ENCODE measurements at places on chromosomes 4 and X. TPM values are rescaled to one million over a fixed set of nuclear protein-coding genes. Genes with fewer than 3 reads are reported as not detected.
A peak's percentile ranks its signal among the peaks of the same experiment; 100 is the strongest.

DNA sequence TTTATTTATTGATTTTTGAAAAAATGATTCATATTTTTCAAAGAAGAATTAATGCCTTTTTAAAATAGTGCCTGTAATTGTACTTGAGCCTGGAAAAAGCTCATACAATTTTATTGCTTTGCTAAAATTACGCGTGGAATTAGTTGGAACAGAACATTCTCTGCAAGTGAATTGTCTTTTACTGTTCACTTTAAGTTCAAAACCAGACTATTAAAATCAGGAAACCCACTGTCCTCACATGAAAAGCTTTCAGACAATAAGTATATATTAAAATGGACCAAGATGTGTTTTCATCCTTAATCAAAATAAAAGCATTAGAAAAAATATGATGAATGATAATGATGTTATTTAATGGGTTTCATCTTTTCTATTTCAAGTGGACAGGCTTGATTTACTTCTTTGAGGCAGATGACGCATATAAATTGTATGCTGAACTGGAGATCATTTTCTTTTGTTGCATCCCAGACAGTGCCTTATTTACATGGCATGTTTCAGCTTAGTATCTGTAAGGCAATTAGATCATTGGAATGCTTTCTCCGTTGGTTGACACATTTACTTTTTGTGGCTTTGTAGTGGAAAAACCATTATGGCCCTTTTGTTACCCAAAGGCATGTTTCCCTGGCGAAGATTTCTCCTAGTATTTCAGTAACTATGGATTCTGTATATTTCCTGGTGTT is 299.0 kb upstream of the MAGEC2 start:
- DNase-seq = no peak
- no peaks in the 10 kb centered on the region for H3K4me1 ChIP-seq
- H3K4me3 ChIP-seq = no peak overlapping the region
- H3K36me3 ChIP-seq = no peaks in the 10 kb centered on the region
- no peaks in the 10 kb centered on the region for H3K27me3 ChIP-seq
- H3K27ac ChIP-seq = no peak overlapping the region

Gene PPARGC1A
- not detected for total RNA-seq

GRCh38 chr4:89438102-89438831 is 130.7 kb upstream of the GPRIN3 start:
- no peak overlapping the region for H3K27ac ChIP-seq
- peak overlapping the region; percentile 11 for H3K4me3 ChIP-seq
- peaks cover under 1% of the 10 kb centered on the region for H3K27me3 ChIP-seq
- H3K4me1 ChIP-seq = peaks cover 8% of the 10 kb centered on the region

Gene SNCA
- total RNA-seq = 2.3 TPM

DNA sequence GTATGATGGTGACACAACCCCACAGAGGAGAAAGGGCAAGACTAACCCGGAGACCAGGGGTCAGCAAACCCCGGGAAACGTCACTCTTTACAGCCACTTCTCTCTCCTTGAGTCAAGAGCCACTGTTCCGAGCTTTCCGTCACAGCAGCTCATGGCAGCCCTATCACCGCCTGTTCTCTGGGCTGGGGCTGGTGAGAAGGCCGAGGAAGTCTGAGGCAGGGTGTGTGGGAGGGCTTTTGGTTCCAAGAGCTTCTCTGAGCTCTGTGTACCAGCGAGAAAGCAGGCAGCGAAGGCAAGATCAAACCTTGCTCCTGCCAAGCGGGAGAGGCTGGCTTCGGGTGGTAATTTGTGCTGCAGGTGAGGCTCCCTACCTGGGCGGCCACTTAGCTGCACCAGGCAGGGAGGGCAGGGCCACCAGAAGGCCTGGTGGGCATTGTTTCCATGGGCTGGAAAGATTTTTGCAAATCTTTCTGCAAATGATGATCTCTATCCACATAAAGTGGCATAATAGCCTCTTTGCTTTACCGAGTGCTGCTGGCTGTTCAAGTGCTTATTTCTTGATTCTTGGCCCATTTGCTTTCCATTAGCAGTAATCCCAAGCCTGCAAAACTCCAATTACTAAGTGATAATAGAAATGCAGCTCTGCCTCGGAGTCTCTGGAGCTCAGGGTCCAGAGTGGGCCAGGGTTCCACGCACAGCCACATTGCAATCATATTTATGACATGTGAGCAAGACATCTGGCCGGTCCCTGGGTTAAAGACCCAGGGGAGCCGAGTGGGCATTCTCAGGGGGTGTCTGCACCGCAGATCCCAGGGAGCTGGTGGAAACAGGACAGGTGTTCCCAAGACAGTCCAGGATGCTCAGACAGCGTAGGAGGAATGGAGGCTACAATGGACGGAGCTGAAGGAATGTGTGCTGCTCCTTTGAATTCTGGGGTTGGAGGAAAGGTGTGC is 41.5 kb downstream of the DCTD start:
- H3K27me3 ChIP-seq = no peaks in the 10 kb centered on the region
- H3K4me3 ChIP-seq = no peak overlapping the region
- H3K36me3 ChIP-seq = no peaks in the 10 kb centered on the region
- no peaks in the 10 kb centered on the region for H3K4me1 ChIP-seq
- no peak overlapping the region for H3K27ac ChIP-seq
- DNase-seq = no peak

- DNase-seq = no peak
- H3K36me3 ChIP-seq = no peaks in the 10 kb centered on the region
- H3K27ac ChIP-seq = no peak overlapping the region
Measured at GRCh38 chr4:181121733-181122132, 1121.5 kb upstream of the TENM3 start.

- H3K27ac ChIP-seq = no peak overlapping the region
- H3K36me3 ChIP-seq = peaks cover 4% of the 10 kb centered on the region
- no peak overlapping the region for H3K4me3 ChIP-seq
- no peak for DNase-seq
- no peaks in the 10 kb centered on the region for H3K4me1 ChIP-seq
Measured at GRCh38 chr4:159305129-159305528, 202.2 kb downstream of the RAPGEF2 start.

Gene PAGE2B
- not detected for total RNA-seq

GRCh38 chr4:116636917-116637316 is 448.5 kb downstream of the TRAM1L1 start:
- H3K4me3 ChIP-seq = no peak overlapping the region
- H3K27me3 ChIP-seq = no peaks in the 10 kb centered on the region
- no peak for DNase-seq
- H3K4me1 ChIP-seq = no peaks in the 10 kb centered on the region
- H3K36me3 ChIP-seq = no peaks in the 10 kb centered on the region

Gene F11
- total RNA-seq = not detected

Gene STARD8
- 0.57 TPM for total RNA-seq

Gene STPG2
- 0.39 TPM for total RNA-seq

GRCh38 chr4:53497487-53498244 is 93.6 kb downstream of the LNX1 start:
- no peak overlapping the region for H3K4me3 ChIP-seq
- DNase-seq = no peak
- H3K4me1 ChIP-seq = no peaks in the 10 kb centered on the region
- H3K27ac ChIP-seq = no peak overlapping the region

Gene ZFP92
- total RNA-seq = 0.22 TPM

GRCh38 chr4:3410401-3411135 is 31.2 kb upstream of the HGFAC start:
- no peaks in the 10 kb centered on the region for H3K27me3 ChIP-seq
- no peak for DNase-seq
- H3K4me3 ChIP-seq = no peak overlapping the region
- no peaks in the 10 kb centered on the region for H3K4me1 ChIP-seq
- H3K36me3 ChIP-seq = no peaks in the 10 kb centered on the region

Gene ATP1B4
- total RNA-seq = not detected

DNA sequence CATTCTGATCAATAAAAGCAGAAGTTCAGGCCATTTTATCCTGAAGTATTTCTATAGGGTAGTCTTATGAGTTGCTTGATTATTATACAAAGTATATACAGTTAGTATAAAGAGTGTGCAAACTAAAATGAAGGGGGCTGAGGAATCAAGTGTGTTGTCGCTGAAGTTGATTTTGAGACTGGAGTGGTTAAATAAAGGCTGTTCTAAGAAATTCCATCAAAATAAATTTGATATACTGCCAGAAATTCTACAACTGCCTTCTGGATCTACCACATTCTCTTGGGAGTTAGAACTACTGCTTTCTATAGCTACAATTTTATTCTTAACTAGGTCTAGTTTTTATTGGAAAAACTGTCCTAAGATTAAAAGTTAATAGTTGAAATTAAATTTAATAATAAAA is 12.4 kb downstream of the EDNRA start:
- no peak overlapping the region for H3K27ac ChIP-seq
- no peak for DNase-seq
- no peaks in the 10 kb centered on the region for H3K36me3 ChIP-seq
- no peaks in the 10 kb centered on the region for H3K27me3 ChIP-seq
- H3K4me3 ChIP-seq = no peak overlapping the region
- H3K4me1 ChIP-seq = no peaks in the 10 kb centered on the region

- no peaks in the 10 kb centered on the region for H3K27me3 ChIP-seq
- DNase-seq = no peak
- no peaks in the 10 kb centered on the region for H3K4me1 ChIP-seq
- H3K27ac ChIP-seq = no peak overlapping the region
Measured at GRCh38 chr4:147714575-147715401, 17.1 kb upstream of the ARHGAP10 start.

GRCh38 chrX:150038986-150039599 is 100.8 kb upstream of the EOLA2 start:
- no peaks in the 10 kb centered on the region for H3K36me3 ChIP-seq
- no peak overlapping the region for H3K27ac ChIP-seq
- H3K27me3 ChIP-seq = peaks cover 2% of the 10 kb centered on the region
- no peaks in the 10 kb centered on the region for H3K4me1 ChIP-seq
- DNase-seq = no peak

Gene PTTG2
- 2.0 TPM for total RNA-seq

Gene MAGEB17
- total RNA-seq = not detected

- no peaks in the 10 kb centered on the region for H3K36me3 ChIP-seq
- no peaks in the 10 kb centered on the region for H3K27me3 ChIP-seq
- DNase-seq = no peak
- no peak overlapping the region for H3K4me3 ChIP-seq
Measured at GRCh38 chr4:7652451-7652881, 217.7 kb upstream of the PSAPL1 start.

DNA sequence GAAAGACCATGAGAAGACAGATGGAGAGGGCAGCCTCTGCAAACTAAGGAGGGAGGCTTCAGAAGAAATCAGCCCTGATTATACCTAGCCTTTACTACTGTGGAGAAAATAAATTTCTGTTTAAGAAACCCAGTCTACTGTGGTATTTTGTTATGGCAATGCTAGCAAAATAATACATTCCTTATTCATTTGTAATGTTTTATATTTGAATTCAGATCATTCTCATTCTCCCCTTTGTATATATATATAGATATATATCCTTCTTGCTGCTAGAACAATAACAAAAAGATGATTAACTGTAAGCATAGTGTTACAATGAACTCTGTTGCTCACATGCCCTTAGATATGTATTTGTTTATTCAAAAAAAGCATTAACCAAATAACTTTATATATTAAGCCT is 22.5 kb downstream of the DMD start:
- H3K27ac ChIP-seq = no peak overlapping the region
- H3K36me3 ChIP-seq = no peaks in the 10 kb centered on the region
- H3K27me3 ChIP-seq = no peaks in the 10 kb centered on the region

Gene IQSEC2
- 0.39 TPM for total RNA-seq

GRCh38 chr4:127788517-127788916 is 6.4 kb downstream of the HSPA4L start:
- H3K36me3 ChIP-seq = no peaks in the 10 kb centered on the region
- no peak overlapping the region for H3K27ac ChIP-seq
- H3K27me3 ChIP-seq = peaks cover 16% of the 10 kb centered on the region
- no peak for DNase-seq

GRCh38 chrX:29318012-29318411 is 730.8 kb downstream of the IL1RAPL1 start:
- no peak overlapping the region for H3K4me3 ChIP-seq
- no peaks in the 10 kb centered on the region for H3K27me3 ChIP-seq
- no peaks in the 10 kb centered on the region for H3K4me1 ChIP-seq

DNA sequence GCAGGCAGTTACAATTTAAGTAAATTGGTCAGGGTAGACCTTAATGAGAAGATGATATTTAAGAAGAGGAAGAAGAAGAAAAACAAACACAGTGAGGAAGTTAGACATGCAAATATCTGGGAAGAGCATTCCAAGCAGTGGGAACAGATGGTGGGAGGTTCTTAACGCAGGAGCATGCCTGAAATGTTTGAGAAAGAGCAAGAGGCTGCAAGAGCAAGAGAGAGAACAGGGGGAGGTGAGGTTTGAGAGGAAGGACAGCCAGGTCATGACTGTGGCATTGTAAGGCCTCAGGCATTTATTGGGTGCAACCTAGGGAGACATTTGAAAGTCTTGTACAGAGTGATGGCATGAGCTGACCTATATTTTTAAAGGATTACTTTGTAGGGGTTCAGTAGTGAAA is 136.0 kb downstream of the UGT8 start:
- H3K4me3 ChIP-seq = no peak overlapping the region
- H3K27me3 ChIP-seq = no peaks in the 10 kb centered on the region
- H3K36me3 ChIP-seq = no peaks in the 10 kb centered on the region
- no peaks in the 10 kb centered on the region for H3K4me1 ChIP-seq

Gene JCHAIN
- total RNA-seq = 0.84 TPM

DNA sequence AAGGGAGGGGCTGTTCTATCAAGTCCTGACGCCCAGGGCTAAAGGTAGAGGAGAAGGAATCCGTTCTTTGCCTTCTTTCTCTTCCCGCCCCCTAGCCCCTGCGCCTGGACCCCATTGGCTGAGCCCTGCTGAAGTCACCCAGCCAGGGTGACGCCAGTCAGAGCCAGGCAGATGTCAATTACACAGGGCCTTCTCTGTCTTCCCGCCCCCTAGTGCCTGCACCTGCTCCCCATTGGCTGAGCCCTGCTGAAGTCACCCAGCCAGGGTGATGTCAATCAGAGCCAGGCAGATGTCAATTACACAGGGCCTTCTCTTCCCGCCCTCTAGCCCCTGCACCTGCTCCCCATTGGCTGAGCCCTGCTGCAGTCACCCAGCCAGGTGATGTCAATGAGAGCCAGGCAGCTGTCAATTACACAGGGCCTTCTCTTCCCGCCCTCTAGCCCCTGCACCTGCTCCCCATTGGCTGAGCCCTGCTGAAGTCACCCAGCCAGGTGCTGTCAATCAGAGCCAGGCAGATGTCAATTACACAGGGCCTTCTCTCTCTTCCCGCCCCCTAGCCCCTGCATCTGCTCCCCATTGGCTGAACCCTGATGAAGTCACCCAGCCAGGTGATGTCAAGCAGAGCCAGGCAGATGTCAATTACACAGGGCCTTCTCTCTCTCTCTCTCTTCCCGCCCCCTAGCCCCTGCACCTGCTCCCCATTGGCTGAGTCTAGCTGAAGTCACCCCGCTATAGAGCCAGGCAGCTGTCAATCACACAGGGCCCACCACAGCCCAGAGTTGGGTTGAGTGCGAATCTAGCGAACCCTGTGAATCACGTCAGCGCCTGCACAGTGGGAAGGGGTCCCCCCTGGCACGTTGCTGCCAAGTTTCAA is 46.4 kb downstream of the ASMT start:
- H3K36me3 ChIP-seq = peaks cover 9% of the 10 kb centered on the region
- peak overlapping the region; percentile 79 for H3K4me3 ChIP-seq
- peak overlapping the region; percentile 97 for H3K27ac ChIP-seq
- H3K27me3 ChIP-seq = no peaks in the 10 kb centered on the region
- H3K4me1 ChIP-seq = peaks cover 31% of the 10 kb centered on the region
- DNase-seq = peak; percentile 89

Data from CD4-positive, CD25-positive, alpha-beta regulatory T cell (primary cell).